ENCODE measurements at places on chromosomes 12 and 14. TPM values are rescaled to one million over a fixed set of nuclear protein-coding genes. Genes with fewer than 3 reads are reported as not detected.

Gene GPR137C
- polyA plus RNA-seq: 0.03 TPM

- no peak for DNase-seq
These were observed 29.3 kb upstream of the RIN3 start for GRCh38 chr14:92484132-92484823.

Gene GLS2
- polyA plus RNA-seq: 0.63 TPM

- DNase-seq: no peak
These were observed 42.5 kb upstream of the MYBPC1 start for GRCh38 chr12:101552277-101552676.

DNA sequence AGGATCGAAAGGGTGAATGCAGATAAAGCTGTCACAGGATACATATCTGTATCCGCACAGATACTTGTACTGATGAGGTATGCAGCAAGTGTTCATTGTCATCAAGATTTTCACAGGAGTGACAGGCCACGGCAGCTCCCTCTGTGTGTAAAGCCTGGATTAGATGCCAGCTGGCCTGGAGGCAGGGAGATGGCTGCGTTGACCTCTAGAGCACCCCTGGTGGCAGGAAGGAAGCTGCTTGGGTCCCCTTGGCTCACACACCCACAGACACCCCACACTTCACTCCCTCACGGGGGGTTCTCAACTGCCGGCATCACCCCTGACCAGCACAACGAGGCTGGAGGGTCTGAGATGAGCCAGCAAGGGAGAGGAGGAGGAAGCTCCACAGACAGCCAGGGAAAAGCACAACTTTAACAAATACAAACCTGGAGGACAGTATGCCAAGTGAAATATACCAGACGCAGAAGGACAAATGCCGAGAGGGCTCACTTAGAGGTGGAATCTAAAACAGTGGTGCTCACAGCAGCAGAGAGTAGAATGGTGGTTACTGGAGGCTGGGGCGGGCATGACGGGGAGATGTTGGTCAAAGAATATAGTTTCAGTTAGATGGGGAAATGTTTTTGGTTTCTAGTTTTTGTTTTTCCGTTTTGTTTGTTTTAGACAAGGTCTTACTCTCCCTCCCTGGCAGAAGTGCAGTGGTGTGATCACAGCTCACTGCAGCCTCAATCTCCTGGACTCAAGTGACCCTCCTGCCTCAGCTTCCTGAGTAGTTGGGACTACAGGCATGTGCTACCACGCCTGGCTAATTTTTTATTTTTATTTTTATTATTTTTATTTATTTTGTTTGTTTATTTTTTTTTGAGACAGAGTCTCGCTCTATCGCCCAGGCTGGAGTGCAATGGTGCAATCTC is 45.7 kb downstream of the TEAD4 start:
- no peak for DNase-seq

Gene CCDC177
- not detected for polyA plus RNA-seq
